Activated CD8-positive, alpha-beta T cell treated with anti-CD3 and anti-CD28 coated beads, Interleukin-2, amount 10 ng/mL, durations not matched to agents 7 days and 5 days (primary cell): ENCODE measurements at places on chromosomes 3 and 15. TPM values are rescaled to one million over a fixed set of nuclear protein-coding genes. Genes with fewer than 3 reads are reported as not detected.

DNA sequence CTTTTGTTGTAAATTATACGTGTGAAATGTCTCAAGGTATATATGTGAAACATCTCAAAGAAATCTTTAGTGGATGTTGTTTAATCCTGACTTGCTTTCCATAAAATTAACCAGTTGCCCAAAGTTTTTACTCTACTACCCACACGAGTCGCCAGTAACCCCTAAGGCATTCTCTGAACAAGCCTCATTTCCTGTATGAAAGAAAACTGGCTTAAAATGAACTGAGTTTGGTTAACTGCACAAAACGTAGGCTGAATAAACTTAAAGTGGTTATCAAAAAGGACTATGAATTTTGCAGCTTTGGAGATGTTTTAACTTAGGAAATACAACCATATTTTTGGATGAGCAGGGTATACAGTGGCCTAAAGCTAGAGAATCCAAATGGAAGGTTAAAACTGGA, 2.7 kb upstream of the APPL1 start:
- DNase-seq: no peak

DNA sequence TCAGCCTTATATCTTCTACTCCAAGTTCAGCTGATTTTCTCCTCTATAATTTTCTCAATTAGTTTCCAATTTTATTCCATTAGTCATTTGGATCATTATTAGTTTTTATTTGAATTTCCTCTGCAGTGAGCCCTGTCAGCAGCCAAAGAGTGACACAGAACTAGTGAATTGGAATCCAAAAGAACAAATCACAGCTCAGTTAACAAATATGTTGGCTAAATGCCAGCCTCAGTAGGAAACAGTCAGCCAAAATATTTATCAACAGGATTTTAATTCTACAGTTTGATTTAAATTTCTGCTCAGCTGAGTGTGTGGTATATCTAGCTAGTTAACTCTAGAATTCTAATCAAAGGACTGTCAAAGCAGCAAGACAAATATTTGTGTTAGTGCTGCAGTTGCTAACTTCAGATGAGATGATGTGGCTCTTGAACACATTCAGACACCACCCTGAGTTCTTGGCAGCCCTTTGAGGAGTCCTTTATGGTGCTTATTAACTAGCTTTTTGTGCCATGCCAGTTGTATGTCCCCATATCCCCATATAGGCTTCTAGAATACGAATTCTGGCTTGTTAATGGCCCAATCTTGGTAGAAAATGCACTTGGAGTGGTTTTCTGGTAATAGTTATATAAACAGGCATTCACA, 194.5 kb downstream of the CPNE4 start:
- DNase-seq: no peak

DNA sequence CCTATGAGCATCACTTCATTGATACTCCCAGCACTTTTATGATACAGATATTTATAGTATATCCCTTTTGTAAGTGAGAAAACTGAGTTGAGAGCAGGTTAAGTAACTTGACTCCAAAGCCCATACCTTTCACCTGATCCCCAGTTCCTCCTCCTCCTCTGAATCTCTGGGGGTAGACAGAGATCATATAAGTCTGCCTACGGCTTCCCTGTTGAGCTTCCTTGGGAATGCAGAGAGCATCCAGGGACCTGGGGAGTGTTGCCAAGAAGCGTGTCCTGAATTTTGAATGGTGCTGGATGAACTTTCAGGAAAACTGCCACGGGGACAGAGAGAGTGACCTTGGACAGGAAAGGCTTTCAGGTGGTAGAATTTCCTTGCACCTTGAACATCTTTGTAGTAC, 268.5 kb downstream of the LRTM1 start:
- DNase-seq: no peak

DNA sequence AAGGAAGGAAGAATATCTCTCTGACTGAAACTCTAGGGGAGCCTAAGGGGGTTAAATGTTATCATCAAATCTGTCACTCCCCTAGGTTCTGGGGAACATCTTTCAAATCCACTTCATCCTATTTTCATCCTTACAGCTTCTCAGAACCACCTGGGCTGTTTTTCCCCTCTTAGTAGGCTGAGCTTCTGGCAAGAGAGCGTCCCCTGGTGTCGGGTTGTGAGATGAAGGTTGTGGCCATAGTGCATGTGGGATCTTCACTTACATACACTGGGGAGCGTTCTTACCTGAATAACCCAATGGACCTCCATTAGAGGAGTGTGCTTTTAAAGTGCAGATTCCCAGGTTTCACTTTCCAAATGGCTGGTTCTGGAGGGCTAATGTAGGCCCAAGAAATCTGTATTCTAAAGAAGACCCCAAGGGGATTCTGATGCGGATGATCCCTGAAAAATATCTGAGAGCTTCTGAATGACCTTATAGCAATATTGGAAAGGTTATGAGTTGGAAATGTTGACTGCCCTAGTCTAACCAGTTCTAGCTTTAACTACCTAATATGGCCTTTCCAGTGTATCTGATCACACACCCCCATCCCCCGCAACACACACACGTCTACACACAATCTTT, 663.7 kb downstream of the AGBL1 start:
- DNase-seq: peak; percentile 57

DNA sequence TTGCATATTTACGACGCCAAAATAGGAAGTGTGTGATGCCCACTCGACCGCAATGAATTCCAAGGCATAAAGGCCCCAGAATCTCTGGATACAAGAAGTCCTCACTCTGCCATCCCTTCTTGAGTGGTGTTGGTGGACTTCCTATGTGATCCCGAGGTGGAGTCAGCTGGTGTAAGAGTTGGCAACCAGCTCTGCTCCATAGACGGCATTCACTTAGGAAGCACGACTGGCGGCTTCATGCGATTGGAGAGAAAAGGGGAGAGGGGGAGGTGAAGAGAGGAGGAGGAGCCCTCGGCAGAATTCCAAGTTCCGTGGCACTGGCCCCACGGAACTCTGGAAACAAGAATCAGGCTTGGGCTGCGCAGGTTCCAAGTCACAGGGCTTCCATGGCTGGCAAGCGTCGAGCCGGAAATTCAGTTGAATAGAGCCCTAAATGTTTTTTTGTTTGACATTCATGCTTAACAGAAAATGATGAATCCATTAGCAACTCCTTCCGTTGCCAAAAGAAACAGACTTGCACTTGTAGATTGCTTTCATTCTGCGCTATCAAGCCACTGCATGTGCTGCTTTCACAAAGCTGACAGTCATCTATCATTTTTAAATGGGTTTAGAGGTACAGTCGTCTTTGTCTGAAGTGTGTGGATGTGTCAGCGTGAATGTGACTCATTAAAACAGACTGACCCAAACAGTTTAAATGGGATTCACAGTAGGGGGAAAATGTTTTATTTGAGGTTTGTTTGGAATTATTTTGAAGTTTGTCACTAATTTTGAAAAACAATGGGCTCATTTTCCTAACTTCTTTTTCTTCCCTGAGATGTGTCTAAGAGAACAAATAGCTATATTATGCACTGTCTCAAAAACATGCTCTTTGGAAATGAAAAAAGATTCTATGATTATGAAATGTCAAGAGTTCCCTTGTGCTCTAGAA, 428.3 kb upstream of the ATP11B start:
- DNase-seq: no peak

- no peak for DNase-seq
These were observed 49.4 kb upstream of the FMN1 start for GRCh38 chr15:33243869-33244268.

GRCh38 chr3:128195802-128196201, 42.5 kb downstream of the EEFSEC start:
- DNase-seq: no peak

Gene SLC7A14
- not detected for total RNA-seq

Gene MASP1
- not detected for total RNA-seq

GRCh38 chr15:62641825-62642224, 400.7 kb upstream of the TPM1 start:
- DNase-seq: no peak
